ENCODE measurements at places on chromosomes 11 and 22. TPM values are rescaled to one million over a fixed set of nuclear protein-coding genes. Genes with fewer than 3 reads are reported as not detected.

DNA sequence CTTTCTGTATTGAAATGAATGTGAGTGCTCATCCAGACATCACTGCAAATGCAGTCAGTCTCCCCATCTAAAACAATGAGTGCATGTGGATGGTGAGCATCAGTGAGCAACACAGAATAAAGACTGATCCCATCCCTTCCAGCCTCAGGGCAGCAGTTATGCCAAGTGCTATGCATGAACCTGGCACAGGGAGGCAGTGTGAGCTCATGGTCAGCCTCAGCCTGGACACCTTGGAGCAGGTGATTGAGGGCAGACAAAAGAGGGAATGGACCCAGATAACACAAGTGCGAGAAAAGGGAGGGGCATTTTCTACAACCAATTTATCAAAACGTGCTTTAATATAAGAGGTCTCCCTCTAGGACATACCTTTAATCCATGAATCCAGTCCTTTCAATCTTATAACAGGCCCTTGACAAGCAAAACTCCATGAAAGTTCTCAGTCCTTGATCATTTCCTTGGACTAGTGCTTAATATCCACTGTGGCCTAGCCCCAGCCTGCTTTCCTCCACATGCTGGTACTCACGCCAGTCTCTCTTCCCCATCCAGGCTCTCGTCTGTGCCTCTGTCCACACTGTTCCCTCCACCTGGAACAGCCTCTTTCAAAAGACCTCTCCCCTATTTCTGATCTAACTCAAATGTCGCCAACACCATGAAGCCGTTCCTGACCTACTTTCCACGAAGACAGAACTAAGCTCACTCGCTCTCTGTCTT, 50.5 kb upstream of the LRRC55 start:
- DNase-seq: peak; percentile 39

DNA sequence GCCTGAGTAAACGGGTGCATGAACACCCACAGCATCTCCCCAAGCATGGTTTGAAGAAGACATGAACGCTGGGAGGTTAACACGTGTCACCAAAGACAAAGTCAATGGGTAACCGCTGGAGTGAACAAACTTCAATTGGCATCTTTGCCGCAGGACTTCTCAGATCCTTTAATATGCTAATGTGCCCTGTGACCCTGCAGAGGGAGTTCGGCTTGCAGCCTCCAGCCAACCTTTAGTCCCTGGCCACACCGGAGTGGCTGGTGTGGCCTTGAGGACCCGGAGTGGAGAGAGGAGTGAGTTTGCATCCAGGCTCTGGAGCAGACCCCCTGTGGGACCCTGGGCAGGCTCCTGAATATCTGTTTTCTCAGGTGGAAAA, 57.0 kb downstream of the FLRT1 start:
- DNase-seq: no peak

DNA sequence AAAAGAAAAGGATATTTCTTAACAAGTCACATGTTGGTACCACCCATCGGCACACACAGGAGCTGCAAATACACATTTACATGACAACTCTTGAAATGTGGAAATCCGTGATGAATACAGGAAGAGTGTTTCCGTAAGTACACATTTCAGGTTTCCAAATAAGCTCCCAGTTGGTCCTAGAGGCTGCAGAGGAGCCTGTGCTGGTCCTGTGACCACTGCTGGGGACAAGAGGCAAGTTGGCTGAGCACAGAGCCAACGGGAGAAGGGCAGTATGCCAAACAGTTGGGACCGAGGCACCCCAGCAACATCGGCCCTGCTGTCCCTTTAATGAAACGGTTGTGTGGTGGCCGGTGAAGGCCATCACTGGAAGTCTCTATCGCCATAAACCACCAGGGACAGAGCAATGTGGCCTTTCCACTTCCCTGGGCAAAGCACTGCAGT, 38.5 kb upstream of the ARFGAP3 start:
- DNase-seq: no peak

GRCh38 chr11:36165621-36166397, 123.4 kb downstream of the COMMD9 start:
- DNase-seq: no peak

- DNase-seq: no peak
Observed at GRCh38 chr22:37240941-37241320, 3.1 kb downstream of the RAC2 start.

DNA sequence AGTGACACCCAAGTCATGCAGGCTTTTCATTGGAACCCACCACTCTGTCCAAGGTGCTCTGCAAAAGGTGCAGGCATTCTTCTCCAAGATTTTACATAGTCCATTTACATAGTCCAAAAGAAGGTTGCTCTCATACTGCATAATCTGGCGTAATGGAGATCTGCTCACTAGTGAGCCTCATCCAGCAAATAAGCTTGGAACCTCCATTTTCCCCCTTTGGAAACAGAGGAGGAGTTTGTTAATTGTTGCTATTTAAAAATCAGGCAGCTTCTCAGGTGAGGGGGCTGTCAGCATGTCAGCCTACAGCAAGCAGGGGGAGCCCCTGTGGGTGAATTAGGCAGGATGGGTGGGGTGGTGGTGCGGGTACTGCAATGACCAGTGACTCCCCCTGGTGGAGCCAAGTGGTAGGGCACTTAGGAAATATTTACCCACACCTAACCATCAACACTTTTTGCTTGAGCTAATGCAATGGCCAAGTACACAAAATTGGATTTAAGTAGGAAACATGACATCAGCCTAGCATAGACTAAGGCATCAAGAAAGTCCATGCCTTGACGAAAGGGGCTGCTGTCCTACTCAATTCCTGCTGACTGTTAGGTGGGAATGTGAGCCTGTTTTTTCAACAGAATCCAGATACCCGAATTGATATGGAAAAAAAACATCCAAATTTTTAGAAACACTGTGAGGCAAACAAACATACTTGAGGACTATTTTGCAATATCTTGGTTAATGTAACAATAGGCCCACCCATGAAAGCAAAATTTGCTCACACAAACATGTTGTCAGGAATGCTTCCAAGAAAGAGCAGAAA, 64.5 kb downstream of the AMBRA1 start:
- peak; percentile 50 for DNase-seq

DNA sequence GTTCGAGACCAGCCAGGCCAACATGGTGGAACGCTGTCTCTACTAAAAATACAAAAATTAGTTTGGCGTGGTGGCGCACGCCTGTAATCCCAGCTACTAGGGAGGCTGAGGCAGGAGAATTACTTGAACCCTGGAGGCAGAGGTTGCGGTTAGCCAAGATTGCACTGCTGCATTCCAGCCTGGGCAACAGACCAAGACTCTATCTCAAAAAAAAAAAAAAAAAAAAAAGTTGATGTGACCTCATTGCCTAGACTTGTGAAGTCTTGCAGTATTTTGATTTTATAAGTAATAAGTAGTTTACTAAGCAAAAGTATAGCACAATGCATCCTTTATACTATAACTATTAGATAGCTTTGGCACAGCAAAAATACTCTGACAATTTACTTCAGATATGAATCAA, 9.9 kb upstream of the CUL5 start:
- no peak for DNase-seq

DNA sequence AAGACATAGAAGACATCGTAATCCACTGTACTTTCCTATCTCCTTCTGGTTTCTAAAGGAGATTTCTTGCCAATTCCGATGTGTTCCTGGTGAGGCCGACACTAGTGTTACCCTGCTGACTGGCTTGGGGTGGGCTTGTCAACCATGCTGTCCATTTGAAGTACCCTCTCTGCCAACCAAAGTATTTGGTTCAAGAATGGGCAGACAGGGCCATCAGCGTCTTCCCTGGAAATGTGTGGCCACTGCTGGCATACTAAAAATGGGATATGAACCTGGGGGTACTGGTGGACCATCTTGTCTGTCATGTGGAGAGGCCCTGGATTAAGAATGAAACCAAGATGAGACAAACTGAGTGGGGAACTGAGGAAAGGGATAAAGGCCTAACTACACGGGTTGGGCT, 1.8 kb upstream of the VSTM5 start:
- no peak for DNase-seq

DNA sequence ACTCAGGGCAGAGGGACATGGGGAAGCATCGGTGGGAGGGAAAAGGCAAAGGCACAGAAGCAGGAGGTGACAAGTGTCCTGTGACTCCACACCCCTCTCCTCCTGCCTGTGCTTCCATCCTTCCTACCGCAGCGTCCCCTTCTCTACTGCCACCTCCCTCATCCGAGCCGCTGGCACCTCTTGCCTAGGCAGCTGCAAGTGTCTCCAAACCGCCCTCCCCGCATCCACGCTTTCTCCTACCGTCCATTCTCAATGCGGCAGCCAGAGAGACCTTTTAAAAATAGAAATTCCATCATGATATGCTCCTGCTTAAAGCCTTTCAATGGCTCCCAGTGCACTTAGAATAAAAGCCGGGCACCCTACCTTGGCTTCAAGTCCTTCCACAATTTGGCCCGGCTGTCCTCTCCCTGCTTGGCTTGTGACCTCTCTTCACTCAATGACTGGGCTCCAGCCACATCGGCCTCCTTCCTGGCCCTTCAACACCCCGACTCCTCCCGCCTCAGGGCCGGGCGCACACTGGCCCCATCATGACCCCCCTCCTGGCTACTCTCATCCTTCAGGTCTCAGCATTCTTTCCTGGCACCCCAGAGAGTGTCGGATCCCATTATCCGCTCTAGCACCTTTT, 16.5 kb downstream of the LRRC10B start:
- no peak for DNase-seq

DNA sequence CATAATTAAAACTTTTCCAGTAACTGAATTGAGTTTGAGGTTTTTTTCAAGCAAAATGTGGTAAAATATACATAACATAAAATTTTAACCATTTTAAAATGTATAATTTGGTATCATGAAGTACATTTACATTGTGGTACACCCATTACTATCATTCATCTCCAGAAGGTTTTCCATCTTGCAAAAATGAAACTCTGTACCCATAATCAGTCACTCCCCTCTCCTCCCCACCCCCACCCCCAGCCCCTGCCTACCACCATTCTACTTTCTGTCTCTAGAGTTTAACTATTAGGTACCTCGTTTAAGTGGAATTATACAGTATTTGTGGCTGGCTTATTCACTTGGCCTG, 63.7 kb downstream of the MICAL2 start:
- DNase-seq: no peak

GRCh38 chr11:64165481-64165841, 452 bp downstream of the MACROD1 start:
- peak; percentile 44 for DNase-seq

PKNOX2 gene
- total RNA-seq: 1.4 TPM

DKK3 gene
- total RNA-seq: 46.5 TPM

PGA5 gene
- total RNA-seq: not detected

FOLR3 gene
- not detected for total RNA-seq

SLC22A12 gene
- not detected for total RNA-seq

IRF7 gene
- total RNA-seq: 6.7 TPM

SLC22A9 gene
- total RNA-seq: not detected
